ENCODE measurements at places on chromosomes 13 and 19. TPM values are rescaled to one million over a fixed set of nuclear protein-coding genes. Genes with fewer than 3 reads are reported as not detected.

GRCh38 chr13:30196025-30196424 is 111.3 kb downstream of the KATNAL1 start:
- peak; percentile 100 for ATAC-seq

DNA sequence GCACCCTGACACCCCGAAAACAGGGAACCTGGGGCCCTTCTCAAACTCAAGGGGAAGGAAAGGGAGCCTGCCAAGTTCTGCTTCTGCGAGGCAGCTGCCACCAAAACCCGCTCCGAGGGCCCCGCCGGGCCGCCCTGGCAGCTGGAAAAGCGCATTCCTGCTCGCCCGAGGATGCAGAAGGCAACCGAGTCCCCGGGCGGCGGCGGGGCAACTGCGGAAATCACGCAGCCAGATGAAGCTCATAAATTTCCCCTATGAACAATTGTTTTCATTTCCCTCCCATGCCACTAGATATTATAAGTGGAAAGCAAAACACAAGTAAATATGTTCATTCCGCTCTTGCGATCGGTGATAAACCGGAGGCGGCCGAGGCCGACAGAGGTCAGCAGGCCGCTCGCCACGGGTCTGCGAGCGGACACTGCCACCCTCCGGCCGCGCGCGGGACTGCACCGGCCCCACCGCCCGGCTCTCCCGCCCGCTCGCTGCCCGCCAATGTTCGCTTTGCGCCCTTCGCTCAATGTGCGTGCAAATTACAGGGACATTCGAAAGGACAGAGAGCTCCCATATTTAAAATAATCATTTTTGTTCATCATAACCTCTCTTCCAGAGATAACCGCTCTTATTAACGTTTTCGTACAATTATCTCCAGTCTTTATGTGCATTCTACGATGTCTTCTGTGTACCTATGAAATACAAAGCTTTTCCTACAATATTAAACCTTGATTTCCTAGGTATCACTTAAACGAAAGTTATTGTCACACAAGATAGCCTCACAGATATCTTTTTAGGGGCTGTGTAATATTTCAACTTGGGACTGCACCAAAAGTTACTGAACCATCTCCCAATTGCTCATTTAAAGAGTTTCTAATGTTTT is 120.8 kb upstream of the ZNF507 start:
- ATAC-seq: peak; percentile 92

- ATAC-seq: no peak
These were observed 9.2 kb upstream of the GNA11 start for GRCh38 chr19:3084943-3085342.

- peak; percentile 18 for ATAC-seq
These were observed 1.8 kb upstream of the SHD start for GRCh38 chr19:4277191-4277696.

TPTE2 gene
- total RNA-seq: not detected

DNA sequence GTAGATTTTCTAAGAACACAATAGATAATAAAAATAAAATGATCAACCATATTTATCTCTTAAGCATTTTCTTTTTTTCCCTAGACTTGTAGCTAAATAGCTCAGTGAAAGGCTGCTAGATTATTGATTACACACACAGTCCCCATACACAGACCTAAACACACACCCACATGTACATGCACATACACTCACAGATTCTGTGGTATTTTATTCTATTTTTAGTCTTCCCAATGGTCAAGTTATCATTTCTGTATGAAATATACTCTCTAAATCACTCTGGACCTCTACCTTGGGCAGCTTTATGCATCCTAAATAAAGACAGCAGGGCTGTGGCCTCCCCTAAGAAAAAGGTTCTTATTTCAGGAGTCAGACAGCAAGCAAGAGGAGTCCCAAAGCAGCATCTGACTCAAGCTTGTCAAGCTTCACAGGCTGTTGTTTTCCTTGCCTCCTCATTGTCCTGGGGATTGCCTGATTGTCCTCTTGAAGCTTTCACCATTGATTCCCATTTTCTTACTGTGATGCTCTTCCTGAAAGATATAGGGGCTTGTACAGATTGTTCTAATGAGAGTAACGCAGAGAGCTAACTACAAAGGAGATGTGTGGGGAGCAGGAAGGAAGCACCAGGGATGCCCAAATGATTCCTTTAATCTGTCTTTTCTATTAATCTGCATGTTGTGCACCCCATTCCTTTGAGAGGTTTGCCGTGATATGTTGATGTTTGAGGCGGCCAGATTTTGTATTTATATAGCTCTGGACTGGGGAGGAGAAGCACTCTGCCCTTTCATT is 986.5 kb downstream of the PCDH17 start:
- ATAC-seq: peak; percentile 76

DNA sequence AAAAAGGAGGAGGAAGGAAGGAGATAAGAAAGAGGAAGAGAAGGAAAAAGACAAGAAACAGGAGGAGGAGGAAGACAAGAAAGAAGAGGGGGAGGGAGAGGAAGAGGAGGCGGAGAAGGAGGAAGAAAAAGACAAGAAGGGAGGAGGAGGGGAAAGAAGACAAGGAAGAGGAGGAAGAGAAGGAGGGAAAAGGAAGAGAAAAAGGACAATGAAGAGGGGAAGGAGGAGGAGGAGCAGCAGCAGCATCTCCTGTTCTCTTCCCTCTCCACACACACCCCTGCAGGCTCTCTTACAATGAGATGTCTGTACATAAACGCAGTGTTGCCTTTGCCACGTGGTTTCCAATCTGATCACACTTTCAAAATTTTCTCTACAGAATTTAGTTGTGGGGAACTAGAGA is 66.6 kb downstream of the RUBCNL start:
- no peak for ATAC-seq

DNA sequence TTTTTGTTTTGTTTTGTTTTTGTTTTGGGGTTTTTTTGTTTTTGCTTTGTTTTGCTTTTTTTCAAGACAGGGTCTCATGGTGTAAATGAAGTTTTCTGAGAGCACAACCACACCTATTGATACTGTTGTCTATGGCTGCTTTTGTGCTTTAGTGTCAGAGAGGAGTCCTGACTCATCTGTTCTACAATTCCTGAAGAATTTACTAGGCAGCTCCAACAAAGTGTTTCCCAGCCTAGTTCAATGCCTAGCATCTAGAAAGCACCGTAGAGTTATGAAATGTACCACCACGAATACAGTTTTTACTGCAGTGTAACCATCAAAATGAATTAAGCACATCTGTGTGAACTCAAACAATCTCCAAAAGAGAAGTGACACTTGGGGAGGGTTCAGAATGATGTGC is 21.2 kb downstream of the SAFB start:
- ATAC-seq: peak; percentile 59

GRCh38 chr19:43596842-43597461 is 557 bp downstream of the ZNF576 start:
- ATAC-seq: no peak

SYCN gene
- not detected for total RNA-seq

DNA sequence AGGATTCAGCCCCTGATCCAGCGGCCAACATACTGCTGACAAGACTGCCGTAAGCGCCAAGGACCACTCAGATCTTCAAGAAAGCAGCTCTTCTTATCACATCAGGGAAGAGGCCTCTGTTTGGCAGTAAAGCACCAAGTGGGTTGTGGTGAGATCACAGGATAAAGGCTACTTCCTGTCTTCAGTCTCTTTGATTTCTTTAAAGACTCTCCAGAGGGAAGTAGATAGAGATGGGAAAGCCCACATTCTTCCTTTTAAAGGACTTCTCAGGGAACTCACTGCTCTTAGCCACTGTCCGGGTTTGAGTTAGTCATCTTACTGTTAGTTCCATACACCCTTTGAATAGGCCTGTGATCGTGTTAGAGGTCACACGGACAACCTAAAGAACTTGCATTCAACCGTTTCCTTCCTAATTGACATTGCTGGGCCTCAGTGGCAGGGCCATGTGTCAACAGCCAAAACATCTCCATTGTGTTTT is 47.2 kb upstream of the POMP start:
- ATAC-seq: no peak

SOX1 gene
- total RNA-seq: 0.15 TPM

- no peak for ATAC-seq
These were observed 672.5 kb upstream of the PCDH20 start for GRCh38 chr13:62088165-62088564.

- no peak for ATAC-seq
These were observed 73.9 kb downstream of the KCTD12 start for GRCh38 chr13:76812206-76812897.

- no peak for ATAC-seq
These were observed 93.3 kb downstream of the PIBF1 start for GRCh38 chr13:72875233-72875632.

DNA sequence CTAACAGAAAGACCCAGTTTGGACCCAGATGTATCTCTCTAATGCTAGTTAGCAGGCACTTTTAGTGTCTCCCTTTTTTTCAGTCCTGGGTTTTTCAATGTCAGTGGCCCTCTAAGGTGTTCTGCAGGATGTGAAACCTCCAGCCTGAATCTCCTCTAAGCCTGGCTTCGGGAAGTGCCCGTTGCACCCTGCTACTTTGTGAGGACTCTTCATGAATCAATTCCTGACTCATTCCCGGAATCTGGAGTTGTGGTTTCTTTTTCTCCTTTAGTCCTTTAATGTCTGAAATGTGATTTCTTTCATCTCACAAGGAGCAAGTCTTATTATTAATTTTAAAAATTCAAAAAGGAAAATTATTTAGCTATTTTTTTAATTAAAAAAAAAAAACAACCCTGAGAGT is 116.0 kb downstream of the ZNF536 start:
- no peak for ATAC-seq

DNA sequence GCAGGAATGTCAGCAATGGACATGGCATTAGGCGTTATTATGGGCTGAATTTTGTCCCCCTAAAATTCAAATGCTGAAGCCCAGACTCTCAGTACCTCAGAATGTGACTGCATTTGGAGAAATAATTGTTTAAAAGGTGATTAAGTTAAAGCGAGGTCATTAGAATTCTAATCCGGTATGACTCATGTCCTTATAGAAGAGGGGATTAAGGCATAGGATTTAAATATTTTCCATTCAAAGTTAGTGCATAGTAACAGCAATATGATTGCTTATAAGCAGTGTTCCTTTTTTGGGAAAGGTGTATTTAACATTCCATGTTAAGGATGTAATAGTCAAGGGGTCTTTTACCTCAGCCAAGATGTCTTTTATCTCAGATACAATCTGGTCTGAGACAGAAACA is 95.5 kb downstream of the NHLRC3 start:
- no peak for ATAC-seq

DNA sequence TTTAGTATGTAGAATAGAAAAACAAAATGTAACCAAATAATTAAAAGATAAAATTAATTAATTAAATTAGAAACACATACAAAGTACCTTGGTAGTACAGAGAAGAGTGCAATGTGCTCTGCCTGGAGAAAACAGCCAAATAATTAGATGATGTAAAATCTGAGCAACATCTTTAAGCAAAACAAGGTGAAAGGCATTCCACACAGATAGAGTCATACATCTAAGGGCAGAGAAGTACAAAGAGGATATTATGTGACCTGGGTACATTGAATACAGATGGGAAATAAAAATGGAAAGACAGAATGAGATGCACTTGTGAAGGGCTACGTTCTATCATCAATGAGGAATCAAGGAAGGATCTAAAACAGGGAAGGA is 25.2 kb upstream of the FNDC3A start:
- no peak for ATAC-seq

DNA sequence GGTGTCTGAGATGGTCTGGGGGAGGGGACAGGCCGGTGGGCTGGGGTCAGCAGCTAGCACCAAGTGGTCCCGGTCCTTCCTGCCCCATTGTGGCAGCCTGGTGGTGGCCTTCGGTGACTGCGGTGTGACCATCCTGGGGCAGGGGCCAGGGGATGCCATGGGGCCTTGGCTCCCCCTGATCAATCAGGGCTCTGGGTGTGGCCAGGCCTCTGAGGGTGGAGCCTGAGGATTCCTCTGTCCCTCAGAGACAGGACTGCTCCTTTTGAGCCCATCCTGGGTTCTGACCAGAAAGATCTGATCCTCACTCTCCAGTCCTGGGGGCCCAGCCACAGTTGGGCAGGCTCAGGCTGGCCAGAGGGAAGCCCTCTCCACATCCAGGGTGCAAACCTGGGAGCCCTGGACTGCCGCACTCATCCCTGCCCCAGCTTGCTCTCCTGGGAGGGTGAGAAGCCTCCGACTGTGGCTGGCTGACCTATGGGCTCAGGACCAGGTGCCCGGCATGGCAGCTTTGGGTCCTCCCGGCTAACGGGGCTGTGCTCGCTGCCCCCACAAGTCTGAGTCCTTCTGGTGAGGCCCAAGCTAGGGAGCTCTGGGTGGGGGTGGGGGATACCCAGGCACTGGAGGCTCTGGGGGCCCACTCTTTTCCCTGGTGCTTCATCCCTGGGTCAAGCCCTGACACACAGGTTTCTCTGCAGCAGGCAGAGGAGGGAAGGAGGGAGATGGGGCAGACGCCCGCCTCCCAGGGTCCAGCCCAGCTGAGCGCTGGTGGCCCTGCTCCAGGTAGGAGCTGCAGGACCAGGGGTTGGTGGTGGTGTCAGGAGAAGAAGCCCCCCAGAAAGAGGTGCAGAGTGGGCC is 59.5 kb downstream of the IER2 start:
- peak; percentile 14 for ATAC-seq

CCDC8 gene
- 14.9 TPM for total RNA-seq

ERICH6B gene
- 1.8 TPM for total RNA-seq

OR7A5 gene
- total RNA-seq: 0.18 TPM

- no peak for ATAC-seq
These were observed 244.4 kb upstream of the SLITRK1 start for GRCh38 chr13:84126671-84127171.

DNA sequence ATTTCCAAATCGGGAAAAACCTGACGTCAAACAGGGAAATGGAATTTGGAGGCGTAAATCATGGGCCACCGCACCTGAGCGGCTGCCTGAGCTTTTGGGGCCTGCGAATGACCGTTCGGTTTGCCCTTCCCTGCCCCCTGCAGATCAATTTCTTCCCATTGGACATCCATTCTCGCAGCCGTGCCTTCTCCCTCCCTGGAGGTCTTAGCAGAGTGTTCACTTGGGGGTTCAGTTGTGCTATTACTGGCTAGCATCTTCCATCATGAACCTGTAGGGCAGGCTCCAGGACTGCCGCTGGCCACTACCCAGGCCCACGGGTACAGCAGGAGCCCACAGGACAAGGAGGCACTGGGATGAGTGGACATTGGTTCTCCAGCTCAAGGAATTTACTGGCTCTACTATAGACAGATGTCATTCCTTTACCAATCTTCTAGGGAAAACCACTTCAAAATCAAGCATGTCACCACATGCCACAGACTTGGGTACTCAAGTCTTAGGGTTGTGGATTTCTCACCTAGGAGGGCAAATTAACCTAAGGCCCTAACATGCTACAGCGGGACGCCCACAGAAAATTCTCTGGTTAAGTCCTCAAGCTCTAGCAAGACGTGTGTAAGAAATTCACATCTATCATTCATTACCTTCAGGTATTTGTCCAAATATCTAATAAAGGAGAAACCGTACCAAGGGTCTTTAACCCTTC is 75.5 kb downstream of the COL4A1 start:
- ATAC-seq: no peak

DNA sequence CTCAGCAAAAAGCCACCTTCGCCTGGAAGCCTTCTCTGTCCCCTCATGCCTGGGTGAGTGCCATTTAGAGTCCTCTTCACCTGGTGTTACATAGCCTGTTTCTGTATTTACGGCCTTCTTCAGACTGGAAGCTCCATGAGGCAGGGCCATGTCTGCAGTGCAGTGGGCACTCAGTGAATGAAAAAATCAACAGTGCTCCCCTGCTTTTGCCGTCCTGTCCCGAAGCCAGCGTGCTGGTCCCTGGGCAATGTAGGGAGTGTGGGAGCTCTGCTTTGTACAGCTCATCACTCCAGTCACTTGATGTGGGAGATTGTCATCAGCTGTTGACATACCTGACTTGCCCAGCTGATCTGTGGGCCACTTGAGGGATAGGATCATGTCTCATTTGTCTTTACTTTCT is 129.0 kb upstream of the TSHZ3 start:
- ATAC-seq: no peak
